Osteocyte (in vitro differentiated cells): ENCODE measurements at places on chromosomes 4 and X. TPM values are rescaled to one million over a fixed set of nuclear protein-coding genes. Genes with fewer than 3 reads are reported as not detected.

The BGN gene
- 1,581 and 1,633 TPM in 2 replicates for total RNA-seq

DNA sequence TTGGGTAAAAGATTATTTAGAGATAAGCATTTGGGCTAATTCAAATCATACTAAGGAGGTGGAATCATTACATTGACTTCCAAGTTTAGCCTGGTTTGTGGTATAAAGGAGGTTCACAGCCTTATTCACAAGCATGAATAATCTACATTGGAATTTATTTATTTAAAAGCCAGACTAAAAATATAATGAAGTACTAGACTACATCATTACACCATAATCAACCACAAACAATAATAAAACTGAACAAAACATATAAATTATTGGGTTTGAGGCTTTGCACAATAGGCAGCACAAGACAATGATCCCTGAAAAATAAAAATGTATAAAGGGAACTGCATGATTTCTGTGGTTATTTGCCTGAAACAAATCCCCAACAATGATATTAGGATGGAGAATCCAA lies 314.0 kb downstream of the GBA3 start:
- DNase-seq = no peak
- H3K27ac ChIP-seq = no peak overlapping the region
- no peaks in the 10 kb centered on the region for H3K36me3 ChIP-seq
- H3K27me3 ChIP-seq = no peaks in the 10 kb centered on the region
- H3K4me3 ChIP-seq = no peak overlapping the region
- H3K4me1 ChIP-seq = no peaks in the 10 kb centered on the region

The MAGEA12 gene
- not detected in 2 replicates for total RNA-seq

The CENPE gene
- 5.7 and 6.9 TPM in 2 replicates for total RNA-seq

The N4BP2 gene
- 14.9 and 16.4 TPM in 2 replicates for total RNA-seq

GRCh38 chrX:21975812-21976211 lies 35.3 kb downstream of the SMS start:
- no peak overlapping the region for H3K4me3 ChIP-seq
- H3K27me3 ChIP-seq = peaks cover 5% of the 10 kb centered on the region
- peak overlapping the region; percentile 65 for H3K27ac ChIP-seq
- peaks cover 32% of the 10 kb centered on the region for H3K4me1 ChIP-seq

- DNase-seq = no peak
- no peaks in the 10 kb centered on the region for H3K27me3 ChIP-seq
- H3K36me3 ChIP-seq = no peaks in the 10 kb centered on the region
- no peak overlapping the region for H3K4me3 ChIP-seq
- peaks cover 11% of the 10 kb centered on the region for H3K4me1 ChIP-seq
Measured at GRCh38 chrX:105635794-105636193, 186.5 kb upstream of the NRK start.

The ARSJ gene
- total RNA-seq = 61.7 and 63.3 TPM in 2 replicates

- no peak overlapping the region for H3K27ac ChIP-seq
- H3K4me1 ChIP-seq = no peaks in the 10 kb centered on the region
- no peaks in the 10 kb centered on the region for H3K36me3 ChIP-seq
Measured at GRCh38 chr4:156238171-156238570, 284.5 kb upstream of the CTSO start.

The PARM1 gene
- not detected in 2 replicates for total RNA-seq

DNA sequence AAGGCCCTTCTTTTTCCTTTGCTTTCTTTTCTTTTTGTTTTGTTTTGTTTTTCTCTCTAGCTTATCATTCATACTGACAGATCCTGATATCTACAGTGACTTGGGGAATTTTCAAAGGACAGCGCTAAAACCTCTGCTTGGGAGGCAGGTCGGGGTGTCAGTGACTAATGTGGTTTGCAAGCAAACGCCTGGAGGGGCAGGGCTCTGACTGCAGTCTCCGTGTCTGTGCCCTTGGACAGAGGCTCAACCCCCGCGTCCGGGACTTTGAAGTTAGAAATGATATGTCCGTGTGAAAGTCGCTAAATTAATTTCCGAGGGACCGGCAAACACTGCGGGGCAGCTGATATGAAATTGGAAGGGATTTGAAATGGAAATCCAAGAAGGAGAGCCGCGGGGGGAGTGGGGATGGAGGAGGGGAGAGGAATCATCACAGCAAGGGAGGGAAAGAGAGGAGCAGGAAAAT lies 312.4 kb downstream of the DHRSX start:
- DNase-seq = no peak
- peak overlapping the region; percentile 56 for H3K27ac ChIP-seq
- H3K36me3 ChIP-seq = peaks cover 3% of the 10 kb centered on the region
- peaks cover 14% of the 10 kb centered on the region for H3K4me1 ChIP-seq

The TIGD4 gene
- total RNA-seq = 0.18 and 0.19 TPM in 2 replicates

The ARHGEF38 gene
- not detected in 2 replicates for total RNA-seq

- no peaks in the 10 kb centered on the region for H3K36me3 ChIP-seq
- no peaks in the 10 kb centered on the region for H3K27me3 ChIP-seq
- no peak overlapping the region for H3K27ac ChIP-seq
- DNase-seq = no peak
- no peak overlapping the region for H3K4me3 ChIP-seq
Measured at GRCh38 chrX:104745152-104745551, 179.2 kb downstream of the IL1RAPL2 start.

DNA sequence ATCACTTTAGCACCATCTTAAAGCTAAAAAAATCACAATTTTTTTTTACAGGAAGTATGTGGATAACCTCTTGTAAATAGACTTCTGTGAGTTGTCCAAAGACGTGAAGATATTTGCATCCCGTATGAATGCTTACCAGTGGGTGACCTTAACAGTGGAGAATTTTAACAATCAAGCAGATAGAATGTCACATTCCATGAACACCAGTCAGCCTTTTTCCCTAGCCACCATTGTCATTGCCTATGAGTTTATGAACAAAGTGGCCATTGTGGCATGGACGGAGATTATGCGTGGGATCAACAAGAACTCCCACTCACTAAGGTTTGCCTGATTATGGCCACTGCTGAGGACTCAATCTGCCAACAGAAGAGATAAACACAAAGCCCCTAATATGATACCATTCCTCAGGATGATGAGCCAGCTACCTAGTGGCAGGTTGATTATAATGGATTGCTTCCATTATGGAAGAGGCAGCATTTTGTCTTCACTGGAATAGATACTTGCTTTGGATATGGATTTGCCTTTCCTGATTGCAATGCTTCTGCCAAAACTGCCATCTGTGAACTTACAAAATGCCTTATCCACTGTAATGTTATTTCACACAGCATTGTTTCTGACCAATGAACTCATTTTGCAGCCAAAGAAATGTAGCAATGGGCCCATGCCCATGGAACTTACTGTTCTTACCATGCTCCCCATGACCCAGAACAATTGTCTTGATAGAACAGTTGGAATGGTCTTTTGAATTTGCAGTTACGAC lies 830.9 kb upstream of the NDST4 start:
- no peak overlapping the region for H3K4me3 ChIP-seq
- H3K27me3 ChIP-seq = no peaks in the 10 kb centered on the region
- H3K36me3 ChIP-seq = no peaks in the 10 kb centered on the region
- DNase-seq = no peak

The HS3ST1 gene
- 0.27 TPM in 1 of 2 replicates, not detected in the other for total RNA-seq

The MAGEA2B gene
- total RNA-seq = not detected in 2 replicates

GRCh38 chr4:145098675-145099037 lies 545 bp downstream of the ABCE1 start:
- no peak for DNase-seq
- H3K36me3 ChIP-seq = peaks cover 19% of the 10 kb centered on the region
- H3K27ac ChIP-seq = peak overlapping the region; percentile 100
- peak overlapping the region; percentile 98 for H3K4me3 ChIP-seq
- no peaks in the 10 kb centered on the region for H3K27me3 ChIP-seq
- peaks cover 29% of the 10 kb centered on the region for H3K4me1 ChIP-seq

The SAGE1 gene
- total RNA-seq = not detected in 2 replicates

- DNase-seq = no peak
- H3K27ac ChIP-seq = no peak overlapping the region
Measured at GRCh38 chrX:74814681-74815080, 110.6 kb downstream of the NEXMIF start.

The FREM3 gene
- total RNA-seq = not detected in 2 replicates

- H3K4me1 ChIP-seq = peaks cover 22% of the 10 kb centered on the region
- no peak overlapping the region for H3K4me3 ChIP-seq
- H3K36me3 ChIP-seq = no peaks in the 10 kb centered on the region
- H3K27me3 ChIP-seq = no peaks in the 10 kb centered on the region
- H3K27ac ChIP-seq = no peak overlapping the region
Measured at GRCh38 chrX:154064637-154065435, 32.7 kb downstream of the MECP2 start.

The FHIP1A gene
- 0.86 and 0.94 TPM in 2 replicates for total RNA-seq

GRCh38 chr4:154983714-154984113 lies 202.6 kb downstream of the RBM46 start:
- H3K4me1 ChIP-seq = no peaks in the 10 kb centered on the region
- H3K4me3 ChIP-seq = no peak overlapping the region
- no peaks in the 10 kb centered on the region for H3K36me3 ChIP-seq
- H3K27ac ChIP-seq = no peak overlapping the region
- H3K27me3 ChIP-seq = peaks cover 19% of the 10 kb centered on the region

The CC2D2A gene
- 25.5 and 31.2 TPM in 2 replicates for total RNA-seq

DNA sequence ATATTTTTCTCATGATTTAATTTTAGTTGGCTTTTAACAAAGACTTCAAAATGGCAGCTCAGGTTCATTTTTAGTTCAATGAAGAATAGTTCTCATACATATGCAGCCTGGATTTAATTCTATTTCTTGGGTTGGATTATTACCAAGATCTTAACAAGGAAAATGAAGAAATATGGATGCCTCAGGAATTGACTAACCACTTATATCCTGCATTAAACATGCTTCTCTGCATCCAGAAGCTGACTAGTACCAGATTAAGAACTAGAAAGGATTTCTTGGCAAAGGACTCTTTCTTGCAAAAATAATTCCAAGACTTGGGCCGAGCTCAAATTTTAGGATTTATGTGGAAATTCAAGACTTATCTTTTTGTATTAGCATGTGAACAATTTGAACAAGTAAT lies 5.6 kb upstream of the KLHL2 start:
- H3K36me3 ChIP-seq = no peaks in the 10 kb centered on the region
- H3K4me3 ChIP-seq = no peak overlapping the region
- no peak for DNase-seq
- no peak overlapping the region for H3K27ac ChIP-seq
- no peaks in the 10 kb centered on the region for H3K27me3 ChIP-seq

The NKX6-1 gene
- total RNA-seq = not detected in 2 replicates

- H3K27ac ChIP-seq = no peak overlapping the region
- H3K4me3 ChIP-seq = no peak overlapping the region
- no peaks in the 10 kb centered on the region for H3K36me3 ChIP-seq
- H3K27me3 ChIP-seq = no peaks in the 10 kb centered on the region
Measured at GRCh38 chr4:66376396-66376795, 706.1 kb upstream of the EPHA5 start.

- H3K36me3 ChIP-seq = no peaks in the 10 kb centered on the region
- H3K4me1 ChIP-seq = no peaks in the 10 kb centered on the region
- no peak for DNase-seq
- H3K27me3 ChIP-seq = no peaks in the 10 kb centered on the region
Measured at GRCh38 chr4:43089730-43090129, 197.2 kb downstream of the GRXCR1 start.

- H3K36me3 ChIP-seq = no peaks in the 10 kb centered on the region
- H3K27me3 ChIP-seq = no peaks in the 10 kb centered on the region
- no peaks in the 10 kb centered on the region for H3K4me1 ChIP-seq
- no peak overlapping the region for H3K4me3 ChIP-seq
- H3K27ac ChIP-seq = no peak overlapping the region
Measured at GRCh38 chrX:36913551-36913950, 94.6 kb upstream of the FAM47C start.

DNA sequence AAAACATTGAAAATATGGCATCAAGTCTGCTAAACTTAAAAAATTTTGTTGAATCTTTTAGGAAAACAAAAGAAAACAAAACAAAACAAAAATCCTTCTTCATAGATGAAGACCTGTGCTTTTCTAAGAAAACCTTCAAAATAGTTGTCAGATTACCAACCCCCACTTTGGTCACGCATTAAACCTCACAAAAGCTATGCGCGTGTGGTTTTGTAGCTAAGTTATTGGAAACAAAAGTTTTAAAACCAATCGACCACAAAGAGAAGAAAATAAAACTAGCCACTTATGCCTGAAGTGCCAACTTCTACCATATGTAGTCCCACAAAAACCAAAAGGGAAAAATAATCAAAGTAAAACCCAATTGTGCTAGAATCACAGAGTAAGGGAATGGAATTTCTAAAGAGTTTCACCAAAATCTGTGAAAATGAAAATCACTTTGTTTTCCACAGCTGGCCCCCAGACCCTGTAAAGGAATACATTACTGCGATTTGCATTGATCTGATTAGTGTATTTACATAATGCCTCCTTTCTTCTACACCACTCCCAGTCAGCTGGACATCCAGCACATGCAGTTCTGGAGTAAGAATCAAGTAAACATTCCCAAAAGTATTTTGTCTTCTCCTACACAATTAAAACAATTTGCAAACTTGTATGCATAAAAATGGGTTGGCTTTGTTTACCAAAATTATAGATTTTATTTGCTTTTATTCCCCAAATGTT lies 330.1 kb upstream of the DKK2 start:
- no peak overlapping the region for H3K27ac ChIP-seq
- no peak for DNase-seq
- no peaks in the 10 kb centered on the region for H3K4me1 ChIP-seq
- no peaks in the 10 kb centered on the region for H3K27me3 ChIP-seq
- no peaks in the 10 kb centered on the region for H3K36me3 ChIP-seq
- H3K4me3 ChIP-seq = no peak overlapping the region

The COX7B2 gene
- total RNA-seq = not detected in 2 replicates

- peaks cover 20% of the 10 kb centered on the region for H3K27me3 ChIP-seq
- peaks cover 3% of the 10 kb centered on the region for H3K4me1 ChIP-seq
- no peak overlapping the region for H3K4me3 ChIP-seq
- H3K27ac ChIP-seq = no peak overlapping the region
- DNase-seq = no peak
Measured at GRCh38 chr4:140609548-140610425, 41.0 kb upstream of the UCP1 start.

GRCh38 chr4:132651196-132651595 lies 497.9 kb upstream of the PCDH10 start:
- H3K36me3 ChIP-seq = no peaks in the 10 kb centered on the region
- H3K27ac ChIP-seq = no peak overlapping the region
- no peaks in the 10 kb centered on the region for H3K27me3 ChIP-seq
- H3K4me3 ChIP-seq = no peak overlapping the region

- DNase-seq = no peak
- H3K4me3 ChIP-seq = no peak overlapping the region
- no peak overlapping the region for H3K27ac ChIP-seq
- no peaks in the 10 kb centered on the region for H3K4me1 ChIP-seq
Measured at GRCh38 chr4:9898596-9899305, 117.3 kb downstream of the DRD5 start.

GRCh38 chr4:48680848-48681568 lies 99.1 kb downstream of the FRYL start:
- no peak for DNase-seq
- H3K4me1 ChIP-seq = peaks cover 6% of the 10 kb centered on the region
- peaks cover 7% of the 10 kb centered on the region for H3K36me3 ChIP-seq
- H3K27ac ChIP-seq = no peak overlapping the region
- no peak overlapping the region for H3K4me3 ChIP-seq
- no peaks in the 10 kb centered on the region for H3K27me3 ChIP-seq

GRCh38 chr4:143617994-143618679 lies 82.3 kb downstream of the FREM3 start:
- H3K36me3 ChIP-seq = no peaks in the 10 kb centered on the region
- DNase-seq = no peak
- peaks cover 21% of the 10 kb centered on the region for H3K27me3 ChIP-seq
- H3K27ac ChIP-seq = no peak overlapping the region
- no peaks in the 10 kb centered on the region for H3K4me1 ChIP-seq
- no peak overlapping the region for H3K4me3 ChIP-seq

The DIPK2B gene
- not detected in 2 replicates for total RNA-seq
